ENCODE measurements at places on chromosomes 13 and 19.

- DNase-seq: no peak
Observed at GRCh38 chr19:47081095-47081494, 32.5 kb downstream of the ZC3H4 start.

- DNase-seq: no peak
Observed at GRCh38 chr13:62113179-62113578, 697.5 kb upstream of the PCDH20 start.

- DNase-seq: no peak
Observed at GRCh38 chr19:55600662-55601028, 557 bp downstream of the ZNF524 start.

DNA sequence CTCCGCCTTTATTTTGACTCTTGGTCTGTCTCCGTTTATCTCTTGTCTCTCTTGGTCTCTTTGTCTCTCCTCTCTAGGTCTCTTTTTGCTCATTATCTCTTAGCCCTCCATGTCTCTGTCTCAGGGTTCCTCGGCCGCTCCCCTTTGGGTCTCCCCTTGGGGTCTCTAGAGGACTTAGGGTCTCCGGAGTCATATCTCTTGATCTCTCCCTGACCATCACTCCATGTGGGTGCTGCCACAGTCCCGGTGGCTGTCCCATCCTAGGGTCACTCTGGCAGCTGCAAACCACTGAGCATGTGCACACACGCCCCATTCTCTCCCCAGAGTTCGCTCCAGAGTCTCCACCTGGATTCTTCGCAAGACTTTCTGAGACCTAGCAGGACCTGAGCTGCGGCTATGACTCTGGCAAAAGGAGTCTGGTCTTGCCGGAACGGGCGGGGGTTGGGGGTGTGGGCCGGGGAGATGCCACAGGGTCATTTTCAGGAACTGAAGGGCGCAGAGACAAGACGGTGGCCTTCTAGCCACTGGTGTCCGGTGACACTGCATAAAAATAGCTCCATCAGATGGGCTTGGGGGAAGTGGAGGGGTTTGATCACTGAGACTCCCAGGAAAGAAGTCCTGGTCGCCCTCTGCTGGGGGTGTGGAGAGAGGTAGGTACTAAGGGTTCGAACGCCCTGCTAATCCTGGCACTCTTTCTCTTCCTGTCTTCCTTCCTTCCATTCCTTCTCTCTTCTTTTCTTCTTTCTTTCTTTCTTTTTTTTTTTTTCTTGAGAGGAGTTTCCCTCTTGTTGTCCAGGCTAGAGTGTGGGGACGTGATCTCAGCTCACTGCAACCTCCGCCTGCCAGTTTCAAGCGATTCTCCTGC lies 1.2 kb upstream of the KCNA7 start:
- DNase-seq: no peak

- DNase-seq: no peak
Observed at GRCh38 chr19:18898607-18899408, 2.9 kb upstream of the CERS1 start.

DNA sequence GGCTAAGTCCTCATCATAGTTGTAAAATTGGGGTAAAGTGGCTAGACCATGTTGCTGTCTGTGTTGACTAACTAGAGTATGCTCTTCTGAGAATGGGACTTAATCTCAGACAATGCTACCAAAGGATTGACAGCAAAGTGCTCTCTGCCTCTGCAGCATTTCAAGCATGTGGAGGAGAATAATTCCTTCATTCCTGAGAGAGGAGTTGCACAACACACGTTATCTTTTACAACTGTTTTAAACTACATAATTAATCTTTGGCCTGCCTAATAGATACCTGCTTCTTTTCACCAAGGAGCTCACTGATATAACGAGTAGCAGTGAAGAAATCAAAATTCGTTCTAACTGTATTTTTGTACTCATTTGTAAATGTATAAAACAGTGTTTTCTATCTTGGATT lies 2172.2 kb downstream of the PCDH9 start:
- DNase-seq: no peak

DNA sequence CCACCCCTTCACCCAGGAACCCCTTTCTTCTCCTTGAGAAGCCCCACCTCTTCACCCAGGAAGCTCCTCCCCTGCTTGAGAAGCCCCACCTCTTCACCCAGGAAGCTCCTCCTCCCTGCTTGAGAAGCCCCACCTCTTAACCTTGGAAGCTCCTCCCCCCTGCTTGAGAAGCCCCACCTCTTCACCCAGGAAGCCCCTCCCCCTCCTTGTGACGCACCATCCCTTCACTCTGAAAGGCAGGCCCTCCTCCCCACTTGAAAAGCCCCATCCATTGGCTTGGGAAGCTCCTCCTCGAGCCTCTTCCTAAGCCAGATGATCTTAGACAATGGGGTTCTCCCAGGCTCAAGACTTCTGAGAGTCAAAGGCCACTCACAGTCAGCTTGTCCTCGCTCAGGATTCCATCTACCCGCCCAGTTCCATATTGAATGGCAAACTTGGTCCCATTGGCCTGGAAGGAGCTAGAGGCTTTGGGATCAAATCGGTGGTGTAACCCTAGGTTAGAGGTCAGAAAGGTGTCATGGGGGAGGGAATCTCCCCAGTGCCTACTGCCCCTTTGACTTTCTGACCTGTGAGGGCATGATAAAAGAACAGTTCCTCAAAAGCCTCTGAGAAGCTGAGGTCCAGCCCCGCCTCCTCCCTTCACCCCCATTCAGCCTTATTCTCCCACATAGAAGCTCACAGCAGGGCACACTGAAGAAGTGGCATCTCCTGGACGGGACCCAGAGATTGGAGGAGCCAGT lies 4.0 kb downstream of the NAPSA start:
- DNase-seq: no peak

- DNase-seq: no peak
Observed at GRCh38 chr13:60797112-60797511, 400.1 kb downstream of the TDRD3 start.

DNA sequence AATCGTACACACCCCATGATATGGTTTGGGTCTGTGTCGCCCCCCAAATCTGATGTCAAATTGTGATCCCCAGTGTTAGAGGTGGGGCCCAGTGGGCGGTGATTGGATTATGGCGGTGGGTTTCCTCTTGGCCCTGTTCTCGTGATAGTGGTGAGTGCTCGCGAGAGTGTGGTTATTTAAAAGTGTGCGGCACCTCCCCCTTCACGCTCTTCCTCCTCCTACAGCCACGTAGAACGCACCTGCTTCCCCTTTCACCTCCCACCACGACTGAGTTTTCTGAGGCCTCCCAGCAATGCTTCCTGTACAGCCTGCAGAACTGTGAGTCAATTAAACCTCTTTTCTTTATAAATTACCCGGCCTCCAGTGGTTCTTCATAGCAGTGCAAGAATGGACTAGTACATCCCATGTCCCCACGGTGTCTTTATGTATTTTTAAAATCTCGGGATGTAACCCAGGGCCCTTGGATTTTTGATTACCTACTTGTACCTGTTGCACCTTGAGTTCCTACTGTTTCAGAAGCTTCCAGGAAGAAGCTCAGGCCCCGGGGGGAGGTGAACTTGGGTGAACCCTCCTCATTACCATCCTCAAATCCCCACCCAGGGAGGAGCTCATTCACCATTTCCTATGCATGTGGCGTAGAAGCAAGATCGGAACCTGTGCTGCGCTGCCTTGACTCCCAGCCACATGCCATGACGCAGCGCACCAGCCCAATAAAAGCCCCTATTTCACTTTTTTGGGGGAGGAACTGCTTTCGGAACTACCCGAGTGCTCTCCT lies 52.4 kb downstream of the TEX29 start:
- DNase-seq: no peak

GRCh38 chr19:48646722-48647216 lies 782 bp upstream of the CA11 start:
- DNase-seq: no peak

GRCh38 chr13:20460761-20461160 lies 64.9 kb downstream of the CRYL1 start:
- no peak for DNase-seq

- DNase-seq: no peak
Observed at GRCh38 chr13:21518617-21519144, 59.6 kb upstream of the ZDHHC20 start.

DNA sequence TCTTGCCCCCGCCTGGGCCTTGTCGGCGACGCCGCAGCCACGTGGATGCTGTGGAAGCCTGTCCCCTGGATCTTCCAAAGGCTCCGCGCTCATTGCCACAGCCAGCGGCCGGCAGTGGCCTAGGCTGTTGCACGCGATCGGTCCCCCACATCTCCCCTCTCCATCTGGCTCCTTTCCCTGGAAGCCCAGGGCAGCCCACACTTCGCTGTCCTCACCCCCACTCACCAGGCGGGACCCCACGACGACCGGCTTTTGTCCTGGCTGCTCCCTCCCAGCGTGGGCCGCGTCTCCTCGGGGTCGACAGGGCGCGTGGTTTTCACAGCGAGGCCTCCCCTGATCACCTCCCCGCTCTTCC lies 605 bp upstream of the TEX30 start:
- no peak for DNase-seq

GRCh38 chr13:37863708-37864107 lies 5.9 kb downstream of the TRPC4 start:
- DNase-seq: no peak

DNA sequence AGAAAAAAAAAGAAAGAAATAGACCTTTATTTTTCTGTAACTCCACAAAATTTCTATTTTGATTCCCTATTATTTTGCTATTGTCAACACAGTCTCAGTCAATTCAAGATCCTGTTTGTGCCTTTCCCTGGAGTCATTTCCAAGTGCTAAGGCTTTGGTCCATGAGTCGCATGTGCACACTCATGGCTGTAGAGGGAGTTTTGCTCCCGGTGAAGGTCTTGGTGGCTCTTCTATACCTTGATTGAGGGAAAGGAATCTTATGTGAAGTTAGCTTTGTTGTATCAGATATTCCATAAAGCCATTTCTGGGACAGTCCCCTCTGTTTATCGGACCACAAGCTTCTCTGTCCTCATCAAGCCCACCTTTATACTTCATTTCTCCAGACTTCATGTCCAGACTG lies 58.7 kb upstream of the ALOX5AP start:
- DNase-seq: no peak

DNA sequence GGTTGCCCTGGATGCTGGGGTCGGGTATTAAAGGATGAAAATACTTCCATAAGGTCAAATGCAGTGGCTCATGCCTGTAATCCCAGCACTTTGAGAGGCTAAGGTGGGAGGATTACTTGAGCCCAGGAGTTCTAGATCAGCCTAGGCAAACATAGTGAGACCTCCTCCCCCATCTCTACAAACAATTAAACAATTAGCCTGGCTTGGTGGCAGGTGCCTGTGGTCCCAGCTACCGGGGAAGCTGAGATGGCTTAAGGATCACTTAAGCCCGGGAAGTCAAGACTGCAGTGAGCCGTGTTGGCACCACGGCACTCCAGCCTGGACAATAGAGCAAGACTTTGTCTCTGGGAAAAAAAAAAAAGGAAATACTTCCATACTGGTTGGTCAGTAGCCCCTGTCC lies 1.5 kb downstream of the KLK11 start:
- DNase-seq: no peak

DNA sequence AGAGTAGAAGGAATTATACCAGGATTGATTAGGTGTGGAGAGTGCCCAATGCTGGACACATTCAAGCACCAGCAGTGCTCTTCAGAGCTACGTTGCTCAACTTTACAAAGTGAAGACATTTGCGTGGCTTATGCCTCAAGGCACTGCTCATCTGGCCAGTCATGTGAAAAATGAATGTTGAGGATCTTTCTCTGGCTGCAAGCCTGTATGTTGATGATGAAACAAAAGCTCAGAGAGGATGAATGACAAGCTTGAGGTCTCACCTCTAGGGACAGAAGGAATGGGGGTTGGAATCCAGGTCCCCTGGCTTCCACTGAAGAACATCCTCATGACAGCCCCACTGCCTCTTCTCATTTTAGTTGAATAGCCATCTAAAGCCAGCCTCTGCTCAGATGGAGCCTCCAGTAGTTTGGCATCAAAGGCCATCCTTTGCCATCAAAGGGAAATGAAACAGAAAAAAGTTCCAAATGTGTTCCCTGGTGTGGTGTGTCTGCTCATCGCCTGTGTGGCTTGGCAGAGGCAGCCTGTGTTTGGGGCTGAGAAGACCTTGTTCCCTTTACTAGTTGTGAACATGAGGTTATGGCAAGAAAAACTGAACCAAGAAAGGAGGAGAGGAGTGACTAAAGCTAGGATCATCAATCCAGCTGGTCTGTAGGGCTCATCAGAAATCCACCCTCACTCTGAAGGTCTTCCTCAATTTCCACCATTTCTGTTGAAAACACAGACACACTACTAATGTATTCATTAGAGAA lies 114.0 kb upstream of the KL start:
- DNase-seq: no peak

- DNase-seq: no peak
Observed at GRCh38 chr19:10138879-10139795, 19.4 kb upstream of the EIF3G start.

DNA sequence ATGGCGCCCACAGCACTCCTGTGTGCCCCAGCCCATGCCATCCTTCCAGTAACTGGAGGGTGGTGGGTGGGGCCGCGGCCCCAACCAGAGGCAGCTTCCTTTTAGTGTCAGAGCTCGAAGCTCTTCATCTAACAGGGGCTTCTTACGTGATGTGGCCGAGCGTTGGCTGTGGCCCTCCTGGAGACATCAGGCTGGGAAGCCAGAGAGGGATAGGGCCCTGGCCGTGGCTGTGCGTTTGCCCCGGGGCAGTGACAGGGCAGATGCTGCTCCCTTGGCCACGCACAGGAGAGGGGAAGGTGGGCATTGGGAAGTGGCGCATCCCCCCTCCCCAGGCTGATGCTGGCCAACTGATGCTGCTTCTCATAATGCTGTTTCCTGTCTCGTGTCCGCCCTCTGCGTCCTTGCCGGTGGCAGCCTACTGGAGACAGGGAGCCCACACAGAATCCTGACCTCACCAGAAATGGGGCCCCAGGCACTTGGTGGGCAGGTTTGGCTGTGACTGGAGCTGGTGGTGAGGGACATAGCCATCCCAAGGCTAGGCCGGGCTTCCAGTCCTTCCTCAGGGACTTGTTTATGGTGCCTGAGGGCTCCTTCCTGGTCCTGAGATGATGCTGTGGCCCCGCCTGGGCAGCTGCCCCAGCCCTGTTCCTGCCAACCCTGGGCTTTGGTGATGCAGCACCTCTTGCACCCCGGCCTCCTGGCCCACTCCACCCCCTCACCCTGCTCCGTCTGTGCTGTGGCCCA lies 34.3 kb downstream of the ATP4B start:
- no peak for DNase-seq

DNA sequence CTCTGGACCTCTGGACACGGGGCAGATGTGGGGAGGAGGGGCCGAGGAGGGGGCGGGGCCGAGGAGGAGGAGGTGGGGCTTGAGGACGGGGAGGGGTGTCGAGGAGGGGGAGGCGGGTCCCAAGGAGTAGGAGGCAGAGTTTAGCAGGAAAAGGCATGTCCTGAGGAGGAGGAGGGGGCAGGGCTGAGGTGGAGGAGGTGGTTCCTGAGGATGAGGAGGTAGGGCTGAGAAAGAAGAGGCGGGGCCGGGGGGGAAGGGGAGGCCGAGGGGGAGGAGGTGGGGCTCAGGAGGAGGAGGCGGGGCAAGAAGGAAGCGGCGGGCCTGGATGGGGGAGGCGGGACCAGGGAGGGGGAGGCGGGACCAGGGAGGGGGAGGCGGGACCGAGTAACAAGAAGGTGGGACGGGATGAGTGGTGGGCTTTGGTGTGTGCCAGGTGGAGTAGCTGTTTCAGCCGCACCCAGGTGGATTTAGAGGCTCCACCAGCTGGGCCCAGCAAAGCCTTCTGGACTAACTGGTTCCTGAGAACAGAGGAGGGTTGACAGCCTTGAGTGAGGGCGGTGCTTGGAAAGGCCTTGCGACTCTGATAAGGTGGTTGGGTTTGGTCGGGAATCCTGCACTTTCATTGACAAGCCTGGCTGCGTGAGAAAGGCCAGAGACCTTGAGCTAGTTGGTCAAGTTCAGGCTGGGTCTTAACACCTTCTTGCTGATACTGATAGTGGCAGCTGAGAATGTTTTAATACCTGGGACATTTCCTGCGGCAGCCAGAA lies 7.7 kb downstream of the TECR start:
- DNase-seq: no peak
